Activated CD8-positive, alpha-beta memory T cell treated with anti-CD3 and anti-CD28 coated beads, Interleukin-2, amount 50 U/mL, for 4 hours (primary cell): ENCODE measurements at places on chromosomes 11 and 22.

DNA sequence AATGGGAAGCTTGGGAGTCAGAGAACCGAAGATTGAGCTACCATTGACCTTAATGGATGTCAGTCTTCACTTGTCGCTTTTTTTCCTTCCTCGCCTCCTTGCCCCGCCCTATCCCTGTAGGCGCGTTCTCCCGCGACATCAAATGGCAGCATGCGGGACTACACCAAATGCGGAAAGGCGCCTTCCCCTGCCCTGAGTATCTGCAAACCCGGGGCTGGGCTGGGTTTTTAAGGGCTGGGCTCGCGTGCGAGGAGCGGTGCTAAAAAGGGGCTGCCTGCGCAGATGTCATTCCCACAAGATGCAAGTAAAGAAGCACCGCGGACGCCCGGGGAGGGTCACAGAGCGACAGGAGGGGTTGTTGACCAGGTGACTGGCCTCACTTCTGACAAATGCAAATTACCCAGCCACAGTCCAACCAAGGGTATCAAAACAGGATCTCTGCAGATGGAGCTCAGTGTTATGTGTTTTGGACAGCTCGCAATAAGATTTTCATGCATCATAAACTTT lies 4.7 kb upstream of the FAM111B start:
- peak; percentile 29 for DNase-seq

- DNase-seq = peak; percentile 11
Observed at GRCh38 chr11:1119604-1120146, 38.1 kb upstream of the MUC5AC start.

GRCh38 chr11:67321313-67321871 lies 18.1 kb downstream of the SSH3 start:
- DNase-seq = no peak

DNA sequence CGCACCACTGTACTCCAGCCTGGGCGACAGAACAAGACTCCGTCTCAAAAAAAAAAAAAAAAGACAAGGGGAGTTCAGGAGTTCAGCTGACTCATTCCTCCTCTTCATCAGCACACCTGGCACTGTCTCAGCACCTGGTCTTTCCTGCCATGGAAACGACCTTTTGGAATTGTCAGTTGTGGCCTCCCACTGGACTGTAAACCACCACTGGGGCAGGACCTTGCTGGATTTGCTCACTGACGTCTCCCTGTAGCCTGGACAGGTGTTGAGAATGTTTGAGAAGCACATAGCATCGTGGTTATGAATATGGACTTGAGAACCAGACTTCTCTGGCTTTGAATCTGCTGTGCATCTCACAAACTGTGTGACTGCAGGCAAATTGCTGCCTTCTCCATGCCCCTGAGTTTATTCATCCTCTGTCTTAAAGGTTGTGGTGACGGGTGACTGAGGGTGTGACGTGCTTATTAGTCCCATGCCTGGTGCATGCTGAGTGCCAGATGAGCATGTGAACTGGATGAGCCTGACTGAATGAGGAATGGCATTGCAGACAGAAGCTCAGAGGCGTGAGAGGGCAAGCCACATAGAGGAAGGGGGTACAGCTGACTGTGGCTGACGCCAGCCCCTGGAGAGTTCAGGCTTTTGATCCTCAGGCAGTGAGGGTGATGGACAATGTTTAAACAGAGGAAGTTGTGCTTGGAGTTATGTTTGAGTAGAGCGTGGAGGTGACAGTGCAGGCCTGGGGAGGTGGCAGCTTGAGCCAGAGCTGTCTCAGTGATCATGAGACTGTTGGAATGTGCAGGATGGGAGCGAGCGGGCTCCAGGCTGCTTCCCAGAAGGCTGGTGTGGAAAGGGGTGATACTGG lies 12.7 kb downstream of the TOM1 start:
- no peak for DNase-seq

DNA sequence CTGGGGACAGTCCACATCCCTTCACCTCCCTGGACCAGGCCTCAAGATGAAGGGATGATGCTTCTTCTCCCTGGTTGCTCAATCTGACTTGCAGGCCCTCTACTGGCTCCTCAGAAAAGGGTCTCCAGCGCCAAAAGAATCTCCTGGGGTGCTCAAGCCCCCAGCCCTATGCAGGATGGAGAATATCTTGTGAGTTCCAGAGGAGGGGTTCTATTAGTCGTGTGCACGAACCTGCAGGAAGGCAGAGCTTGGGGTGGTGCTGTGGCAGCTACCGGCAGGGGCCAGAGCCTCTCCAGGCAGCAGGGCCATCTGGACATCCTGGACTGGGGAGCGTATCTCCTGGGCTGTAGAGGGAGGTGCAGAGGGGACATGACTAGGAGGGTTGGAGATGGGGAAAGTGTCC lies 1339.5 kb downstream of the BRD1 start:
- DNase-seq = no peak

GRCh38 chr22:42473484-42474193 lies 41.4 kb upstream of the NFAM1 start:
- DNase-seq = no peak

- DNase-seq = peak; percentile 39
Observed at GRCh38 chr22:39664485-39665200, 94.1 kb downstream of the CACNA1I start.

DNA sequence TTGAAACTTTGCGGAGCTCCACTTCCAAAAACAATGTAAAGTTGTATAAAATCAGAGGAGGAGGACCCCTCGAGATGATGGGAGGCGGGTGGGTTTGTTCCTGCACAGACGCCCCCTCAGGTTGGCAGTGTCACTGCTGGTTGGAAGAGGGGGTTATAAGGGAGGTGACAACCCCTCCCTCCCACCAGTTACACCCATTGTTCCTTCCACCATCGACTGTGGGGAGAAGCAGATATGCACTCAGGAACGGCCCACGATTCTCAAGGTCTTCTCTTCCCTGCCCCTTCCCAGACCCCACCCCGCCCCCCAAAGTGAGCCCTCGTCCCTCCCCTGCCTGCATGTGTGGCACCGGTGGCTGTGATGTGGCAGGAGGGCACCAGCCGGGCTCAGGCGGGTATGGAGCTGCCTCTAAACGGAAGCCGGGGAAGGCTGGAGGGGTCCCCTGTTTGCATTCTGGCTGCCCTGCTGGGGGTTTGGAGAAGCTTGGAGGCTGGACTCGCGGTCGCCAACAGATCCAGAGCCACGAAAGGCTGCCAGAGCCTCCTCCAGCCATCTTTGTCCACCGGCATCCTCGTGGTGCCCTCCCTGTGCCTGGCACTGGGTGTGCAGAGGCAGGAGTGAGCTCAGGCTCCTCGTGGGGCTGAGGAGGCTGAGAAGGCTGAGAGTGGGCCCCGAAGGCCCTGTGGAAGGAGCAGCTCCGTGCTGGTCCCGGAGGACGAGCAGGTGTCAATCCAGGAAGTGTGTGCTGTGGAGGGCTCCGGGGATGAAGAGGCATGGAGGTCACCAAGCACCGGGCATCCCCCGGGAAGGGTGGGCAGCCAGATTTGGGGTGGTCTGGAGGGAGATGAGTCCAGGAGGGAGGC lies 778 bp downstream of the KDELR3 start:
- no peak for DNase-seq
